ENCODE measurements at places on chromosomes 3 and 15. TPM values are rescaled to one million over a fixed set of nuclear protein-coding genes. Genes with fewer than 3 reads are reported as not detected.

DNA sequence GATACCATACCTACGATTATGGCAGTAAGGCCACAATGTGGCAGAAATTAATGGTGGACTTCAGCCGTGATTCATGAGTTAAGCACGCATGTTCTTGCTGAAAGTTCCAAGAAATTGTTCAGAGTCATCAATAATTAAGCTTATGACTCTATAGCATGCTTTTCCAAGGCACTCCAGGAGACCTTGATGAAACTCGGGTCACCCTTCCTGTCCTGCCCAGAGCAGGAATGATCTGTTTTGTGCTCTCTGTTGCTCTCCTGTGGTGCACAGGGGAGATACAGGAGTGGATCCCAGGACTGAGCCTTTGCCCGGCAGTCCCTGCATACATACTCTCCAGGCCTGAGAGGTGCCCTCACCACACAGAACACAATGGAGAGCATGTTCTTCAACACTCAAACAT lies 141.6 kb upstream of the SLC2A2 start:
- DNase-seq, result no peak

TMEM207 gene
- total RNA-seq, result not detected

DNA sequence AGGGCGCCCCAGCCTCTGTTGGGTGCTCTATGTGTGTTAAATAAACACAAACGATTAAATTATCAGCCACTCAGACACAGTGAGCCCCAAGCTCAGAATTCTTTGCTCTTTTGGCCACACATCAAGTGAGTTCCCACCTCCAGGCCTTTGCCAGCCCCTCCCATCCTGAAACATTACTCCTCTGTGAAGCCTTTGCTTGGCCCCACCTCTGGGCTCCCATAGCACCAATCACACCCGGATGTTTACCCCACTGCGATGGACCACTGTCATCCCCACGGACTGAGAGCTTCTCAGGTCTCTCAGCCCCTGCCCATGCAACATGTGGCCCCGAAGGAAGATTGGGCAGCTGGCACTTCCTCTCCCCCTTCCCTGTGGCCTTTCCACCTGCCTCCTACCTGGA lies 85.1 kb downstream of the NUP210 start:
- no peak for DNase-seq

GRCh38 chr3:49839193-49839809 lies 17.1 kb downstream of the TRAIP start:
- peak; percentile 81 for DNase-seq

DNA sequence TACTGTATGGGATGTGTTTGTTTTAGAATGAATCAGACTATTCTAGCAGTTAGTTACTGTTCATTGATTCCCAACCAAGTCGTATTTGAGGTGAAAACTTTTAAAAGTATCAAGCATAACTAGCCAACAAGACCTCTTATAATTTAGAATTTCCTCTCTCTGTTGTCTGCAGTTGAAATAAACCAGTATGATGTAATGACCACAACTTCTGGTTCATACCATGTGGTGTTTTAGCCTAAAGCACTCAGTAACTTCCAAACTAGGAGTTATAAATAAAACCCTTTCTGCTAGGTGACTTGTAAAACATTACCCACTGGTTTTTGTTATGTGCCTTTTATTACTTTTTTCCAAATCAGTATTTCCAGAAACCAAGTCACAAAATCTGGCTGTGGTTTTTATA lies 19.8 kb upstream of the P2RY12 start:
- DNase-seq, result no peak

GRCh38 chr3:167350245-167350862 lies 29.7 kb downstream of the ZBBX start:
- DNase-seq, result no peak

SELENOS gene
- total RNA-seq, result 43.0 TPM

DNA sequence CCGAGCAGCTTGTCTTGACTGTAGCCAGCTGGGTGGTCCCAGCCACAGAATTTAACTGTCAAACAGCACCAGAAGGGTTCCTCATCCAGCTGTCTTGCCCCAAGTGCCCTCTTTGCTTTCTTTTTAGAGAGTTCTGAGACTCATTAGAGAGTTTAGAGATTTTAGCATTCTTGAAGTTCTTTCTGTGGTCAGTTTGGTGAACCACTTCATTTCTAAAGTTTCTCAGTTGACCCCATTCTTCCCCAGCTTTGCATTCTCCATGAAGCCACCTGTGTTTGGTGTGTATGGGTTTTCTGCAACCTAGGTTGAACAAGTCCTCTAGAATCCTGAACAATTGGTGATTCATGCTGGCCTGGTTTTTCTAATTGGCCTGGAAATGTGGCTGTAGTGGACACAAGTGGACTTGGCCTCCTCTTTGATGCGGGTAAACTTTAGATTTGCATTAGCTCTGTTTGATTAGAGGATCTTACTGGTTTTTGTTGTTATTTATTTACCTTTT lies 33.7 kb downstream of the FLNB start:
- no peak for DNase-seq

OR5K2 gene
- not detected for total RNA-seq

DNA sequence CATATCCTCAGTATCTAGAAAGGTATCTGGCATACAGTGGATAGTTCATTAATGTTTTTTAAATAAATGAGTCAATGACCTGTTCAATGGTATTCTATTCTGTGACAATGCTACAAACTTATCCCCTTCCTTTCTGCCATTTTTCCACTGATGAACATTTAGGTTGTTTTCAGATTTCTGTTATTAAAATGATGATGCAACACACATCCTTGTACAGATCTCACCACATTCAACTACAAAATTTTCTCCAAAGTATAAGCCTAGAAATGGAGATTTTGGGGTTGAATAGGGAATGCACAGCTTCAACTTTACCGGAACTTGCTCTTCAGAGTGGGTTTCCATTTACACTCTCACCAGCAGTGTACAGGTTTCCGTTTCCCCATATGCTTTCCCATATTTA lies 210.2 kb downstream of the ISL2 start:
- no peak for DNase-seq

- no peak for DNase-seq
Measured at GRCh38 chr3:53113293-53114010, 16.8 kb downstream of the RFT1 start.

DNA sequence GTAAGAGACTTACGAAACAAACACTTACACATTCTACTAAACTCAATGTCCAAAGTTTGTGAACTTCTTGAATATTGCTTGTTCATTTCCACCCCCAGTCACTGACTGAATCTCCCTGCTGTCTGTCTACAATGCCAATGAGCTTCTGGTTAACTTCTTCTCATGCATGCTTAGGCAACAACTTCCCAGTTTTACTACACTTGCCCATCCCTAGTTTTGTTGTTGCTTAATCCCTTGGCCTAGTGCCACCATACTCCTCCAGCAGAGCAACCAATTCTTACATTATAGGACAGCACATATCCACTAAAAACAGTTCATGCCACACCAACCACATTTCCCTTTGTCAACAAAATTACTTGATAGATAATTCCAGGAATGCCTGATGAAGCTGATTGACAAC lies 40.9 kb upstream of the CCR2 start:
- DNase-seq, result no peak

GRCh38 chr3:160828880-160829279 lies 72.8 kb downstream of the PPM1L start:
- DNase-seq, result no peak

GRCh38 chr15:35751413-35752133 lies 205.6 kb upstream of the DPH6 start:
- DNase-seq, result peak; percentile 42

CD200 gene
- 9.1 TPM for total RNA-seq

ROBO1 gene
- total RNA-seq, result not detected

- no peak for DNase-seq
Measured at GRCh38 chr15:79091204-79091867, 756 bp upstream of the RASGRF1 start.

ERICH6 gene
- total RNA-seq, result 0.38 TPM

LRRC15 gene
- total RNA-seq, result not detected

DNA sequence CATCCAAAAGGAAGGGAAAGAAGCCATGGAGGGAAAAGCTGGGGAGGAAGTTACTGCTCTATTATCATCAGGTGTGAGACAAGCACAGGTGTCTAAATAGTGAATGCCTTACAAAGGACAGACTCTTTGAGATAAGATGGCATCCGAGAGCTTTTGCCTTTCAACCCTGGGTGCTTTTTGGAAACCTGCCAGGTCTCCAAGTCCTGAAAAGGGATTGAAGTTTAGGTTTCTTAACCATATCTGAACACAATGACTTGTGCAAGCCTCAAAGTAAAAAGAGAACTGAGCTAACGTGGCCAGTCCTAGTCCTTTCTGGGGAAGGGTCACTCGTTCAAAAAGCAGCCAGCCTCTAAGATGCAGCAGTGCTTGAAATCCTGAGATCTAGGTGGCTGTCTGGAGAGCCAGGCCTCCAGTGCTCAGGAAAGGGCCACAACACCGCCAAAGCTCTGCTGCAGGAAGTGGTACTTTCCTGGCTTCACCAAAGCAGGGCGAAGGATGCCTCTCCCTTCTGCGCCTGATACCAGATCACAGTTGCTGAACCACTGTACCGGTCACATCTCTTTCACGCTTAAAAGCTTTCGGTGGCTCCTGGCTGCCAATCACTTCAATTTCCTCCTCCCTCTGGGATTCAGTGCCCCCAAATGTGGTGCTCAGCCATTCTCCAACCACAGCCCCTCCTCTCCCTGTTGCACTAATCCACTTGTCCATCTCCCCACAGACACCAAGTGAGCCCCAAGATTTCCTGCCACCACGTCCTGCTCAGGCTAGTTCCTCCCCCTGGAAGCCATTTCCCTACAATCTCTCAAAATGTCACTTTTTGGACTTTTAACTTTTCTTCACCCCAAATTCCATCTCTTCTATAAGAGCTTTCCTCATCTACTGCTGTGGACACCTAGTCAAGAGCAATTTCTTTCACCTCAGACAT lies 104.1 kb upstream of the LPP start:
- peak; percentile 63 for DNase-seq

Measured in activated CD4-positive, alpha-beta memory T cell treated with anti-CD3 and anti-CD28 coated beads, Interleukin-2, amount 10 ng/mL, durations not matched to agents 7 days and 5 days (primary cell).